Psoas muscle (tissue), 8 donors: ENCODE measurements at places on chromosomes 2 and 18. TPM values are rescaled to one million over a fixed set of nuclear protein-coding genes. Genes with fewer than 3 reads are reported as not detected.

DNA sequence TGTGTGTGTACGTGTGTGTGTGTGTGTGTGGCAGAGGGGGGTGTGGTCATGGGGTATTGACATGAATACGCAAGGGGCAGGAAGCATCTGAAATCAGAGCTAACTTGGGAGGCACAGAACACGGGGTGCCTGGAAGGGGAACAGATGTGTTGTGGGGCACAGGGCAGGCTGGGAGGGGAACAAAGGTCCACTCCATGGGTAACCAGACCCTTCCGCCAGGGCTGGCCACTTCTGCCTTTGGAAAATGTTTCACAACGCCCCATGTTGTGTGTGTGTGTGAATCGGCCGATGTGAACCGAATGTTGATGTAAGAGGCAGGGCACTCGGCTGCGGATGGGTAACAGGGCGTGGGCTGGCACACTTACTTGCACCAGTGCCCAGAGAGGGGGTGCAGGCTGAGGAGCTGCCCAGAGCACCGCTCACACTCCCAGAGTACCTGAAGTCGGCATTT is at the start of gene SLC11A1:
TSS of gene SLC11A1 (plus strand) at position 358 of the 451 bp plus-strand sequence. CDS start 96 bp downstream, outside the sequence.
- peak; percentile 46 for DNase-seq

GRCh38 chr2:183919926-183920325 is 678.4 kb upstream of the ZNF804A start:
- DNase-seq, result no peak

- DNase-seq, result no peak
Observed at GRCh38 chr2:76684756-76685155, 837.4 kb downstream of the LRRTM4 start.

- no peak for DNase-seq
Observed at GRCh38 chr2:128538396-128538795, 219.7 kb upstream of the HS6ST1 start.

DNA sequence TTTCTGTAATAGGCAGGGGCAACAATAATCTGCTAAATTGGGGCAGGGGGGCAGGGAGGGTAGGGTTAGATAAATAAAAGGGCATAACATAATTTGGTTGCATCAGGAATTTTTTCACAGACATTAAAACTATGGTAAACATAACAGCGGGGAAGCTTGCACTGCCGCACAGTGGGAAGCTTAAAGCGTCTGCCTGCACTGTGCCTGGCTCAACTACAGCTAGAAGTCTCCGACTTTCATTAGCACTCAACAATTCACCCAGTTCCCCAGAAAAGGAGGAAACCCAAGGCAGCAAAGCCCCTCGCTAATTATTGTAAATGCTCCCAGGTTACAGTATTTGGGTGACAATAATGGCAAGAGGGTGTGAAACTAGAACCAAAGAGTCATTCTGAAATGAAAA is 562.9 kb downstream of the ARHGAP15 start:
- DNase-seq, result no peak

GRCh38 chr2:170715062-170715931 is at the start of gene SP5:
SP5 (plus strand) TSS chr2:170715337; CDS start chr2:170715513, 176 bp downstream.
- DNase-seq, result peak; percentile 56

DNA sequence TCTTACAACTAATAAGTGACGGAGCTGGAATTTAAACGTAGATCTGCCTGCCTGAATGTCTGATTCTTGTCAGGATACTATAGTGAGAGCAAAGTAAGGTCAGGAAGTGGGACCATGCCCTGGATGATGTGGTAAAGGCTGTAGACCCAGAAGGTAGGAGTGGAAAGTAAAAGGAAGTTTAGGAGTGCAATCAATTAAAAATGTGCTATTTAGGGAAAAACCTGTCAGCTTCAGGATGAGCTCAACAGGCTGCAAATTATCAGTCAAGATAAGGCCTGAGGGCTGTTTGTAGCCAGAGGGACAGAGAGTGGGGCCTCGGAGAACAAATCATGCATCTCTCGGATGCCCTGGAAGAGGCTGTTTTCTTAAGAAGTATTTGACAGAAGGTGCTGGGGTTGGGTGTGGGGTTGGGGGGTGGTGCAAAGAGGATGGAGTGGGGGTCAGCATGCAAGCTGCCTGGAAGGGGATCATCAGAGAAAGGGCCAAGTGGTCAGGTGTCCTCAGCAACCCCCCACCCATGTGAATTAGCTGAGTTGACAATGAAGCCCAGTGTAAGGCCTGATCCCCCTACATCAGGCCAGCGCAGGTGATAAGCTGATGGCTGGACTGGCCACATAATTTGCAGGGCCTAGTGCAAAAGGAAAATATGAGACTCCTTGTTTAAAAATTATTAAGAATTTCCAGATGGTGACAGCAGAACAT is 53.2 kb upstream of the MAPRE3 start:
- DNase-seq, result no peak

DNA sequence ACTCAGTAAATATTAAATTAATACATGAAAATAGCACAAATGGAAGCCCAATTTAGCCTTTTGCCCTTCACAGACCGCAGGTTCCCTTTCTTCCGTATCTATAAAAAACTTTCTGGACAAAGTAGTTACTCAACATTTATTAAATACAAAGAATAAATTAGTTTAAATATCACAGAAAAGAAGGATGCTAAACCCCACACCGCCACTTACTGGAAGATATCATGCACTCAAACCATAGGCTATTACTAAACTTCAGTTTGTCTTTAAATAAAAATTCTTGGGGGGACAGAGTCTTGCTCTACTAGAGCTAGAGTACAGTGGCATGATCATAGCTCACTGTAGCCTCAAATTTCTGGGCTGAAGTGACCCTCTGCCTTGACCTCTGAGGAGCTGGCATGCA is 120.7 kb upstream of the FHL2 start:
- DNase-seq, result no peak

- no peak for DNase-seq
Observed at GRCh38 chr2:207984765-207985480, 40.4 kb downstream of the PLEKHM3 start.

GRCh38 chr2:64975232-64975821 is 13.9 kb upstream of the SLC1A4 start:
- DNase-seq, result peak; percentile 72

GRCh38 chr2:48264627-48265026 is 265.3 kb upstream of the STON1 start:
- DNase-seq, result no peak

DNA sequence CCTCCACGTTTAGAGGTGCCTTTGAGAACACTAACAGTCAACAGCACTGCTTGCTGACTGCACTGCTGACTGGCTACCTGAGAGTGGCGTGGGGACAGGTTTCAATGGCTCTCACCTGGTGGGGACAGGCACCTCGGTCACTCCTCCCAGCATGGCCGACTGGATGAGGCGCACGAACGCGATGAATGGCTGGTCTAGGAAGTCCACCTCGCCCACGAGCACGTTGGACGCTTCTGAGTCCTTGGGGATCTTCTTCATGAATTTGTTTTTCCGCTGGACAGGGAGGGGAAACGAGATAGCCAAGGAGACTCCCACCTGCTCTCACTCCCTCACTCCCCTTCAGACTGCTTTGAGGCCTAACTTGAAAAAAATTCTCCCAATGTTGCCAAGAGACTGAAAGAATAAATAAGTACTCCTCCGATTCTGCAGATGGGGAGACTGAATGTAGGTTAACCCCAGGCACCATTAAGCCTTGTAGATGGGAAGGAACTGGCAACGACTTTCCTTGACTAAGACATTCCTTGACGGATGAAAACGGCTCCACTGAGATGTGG is 57.3 kb downstream of the MTHFD2 start:
- no peak for DNase-seq

DNA sequence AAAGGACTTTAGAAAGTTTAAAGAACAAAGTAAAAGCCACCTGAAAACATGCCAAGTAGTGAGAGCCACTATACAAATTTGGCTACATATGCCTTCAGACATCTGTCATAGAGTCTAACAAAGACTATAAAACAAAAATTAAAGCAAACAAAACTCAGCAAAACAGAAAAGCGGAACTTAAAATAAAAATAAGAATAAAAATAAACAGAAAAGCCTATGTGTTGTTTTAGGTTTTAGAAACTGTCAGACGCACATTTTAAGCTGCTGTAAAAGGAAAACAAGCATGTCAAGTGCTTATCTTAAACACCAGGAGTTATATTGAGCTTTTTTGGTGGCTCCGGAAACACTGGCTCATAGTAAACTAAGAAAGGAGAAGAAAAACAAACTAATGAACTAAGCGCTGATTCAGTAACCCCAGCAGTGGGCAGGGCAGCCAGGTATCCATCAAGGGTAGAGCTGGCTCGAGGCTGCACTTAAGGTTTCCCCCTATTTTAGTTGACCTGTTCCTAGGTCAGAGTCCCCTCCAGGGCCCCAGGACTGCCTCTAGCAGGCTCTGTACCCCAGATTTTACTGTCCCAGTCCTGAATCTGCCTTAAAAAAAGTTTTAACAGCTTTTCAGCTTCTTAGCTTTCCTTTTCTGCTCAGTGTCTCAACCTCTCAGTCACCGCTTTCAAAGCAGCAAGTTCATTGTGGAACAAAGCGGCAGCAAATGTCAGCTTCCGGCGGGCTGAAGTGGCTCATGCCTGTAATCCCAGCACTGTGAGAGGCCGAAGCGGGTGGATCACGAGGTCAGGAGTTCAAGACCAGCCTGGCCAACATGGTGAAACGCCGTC is 15.4 kb upstream of the RMC1 start:
- no peak for DNase-seq

GRCh38 chr2:98870516-98871158 is 65.4 kb downstream of the CRACDL start:
- no peak for DNase-seq

DNA sequence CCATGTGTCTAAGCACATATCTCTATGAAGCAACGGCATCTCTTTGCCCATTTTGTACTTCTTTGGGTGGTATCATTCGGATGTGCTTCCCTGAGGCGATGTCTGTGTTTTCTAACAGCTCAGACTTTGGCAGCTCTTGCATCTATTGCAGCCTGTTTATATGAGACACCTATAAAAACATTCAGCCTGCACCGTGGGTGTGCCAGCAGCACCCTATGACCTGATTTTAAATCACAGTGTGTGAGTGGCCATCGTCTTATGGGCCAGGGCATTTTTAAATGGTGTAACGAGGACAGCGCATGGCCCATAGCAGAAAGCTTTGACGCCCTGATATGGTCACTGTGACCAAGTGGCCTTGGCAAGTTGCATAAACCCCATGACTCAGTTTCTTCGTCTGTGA is 12.9 kb downstream of the NPAS2 start:
- DNase-seq, result no peak

- no peak for DNase-seq
Observed at GRCh38 chr2:88206665-88207347, 36.7 kb downstream of the THNSL2 start.

- no peak for DNase-seq
Observed at GRCh38 chr18:74724186-74724585, 126.5 kb downstream of the ZNF407 start.

DNA sequence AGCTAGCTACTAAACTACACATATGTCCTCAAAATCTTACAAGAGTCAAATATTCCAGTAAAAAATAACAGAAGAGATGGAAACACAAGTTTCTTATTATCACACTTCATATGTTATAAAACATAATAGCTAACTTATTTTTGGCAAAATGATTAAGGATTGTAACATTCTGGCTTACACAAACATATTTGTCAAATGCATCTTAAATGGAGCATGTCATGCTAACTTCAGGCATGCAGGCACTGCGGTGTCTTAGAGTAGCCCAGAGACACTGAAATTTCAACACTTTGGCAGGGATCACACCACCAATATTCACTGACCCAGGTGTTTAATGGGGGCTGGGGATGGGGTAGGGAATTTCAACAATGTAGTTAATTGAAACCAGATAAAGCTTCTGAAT is 51.6 kb downstream of the LDAH start:
- DNase-seq, result no peak

DNA sequence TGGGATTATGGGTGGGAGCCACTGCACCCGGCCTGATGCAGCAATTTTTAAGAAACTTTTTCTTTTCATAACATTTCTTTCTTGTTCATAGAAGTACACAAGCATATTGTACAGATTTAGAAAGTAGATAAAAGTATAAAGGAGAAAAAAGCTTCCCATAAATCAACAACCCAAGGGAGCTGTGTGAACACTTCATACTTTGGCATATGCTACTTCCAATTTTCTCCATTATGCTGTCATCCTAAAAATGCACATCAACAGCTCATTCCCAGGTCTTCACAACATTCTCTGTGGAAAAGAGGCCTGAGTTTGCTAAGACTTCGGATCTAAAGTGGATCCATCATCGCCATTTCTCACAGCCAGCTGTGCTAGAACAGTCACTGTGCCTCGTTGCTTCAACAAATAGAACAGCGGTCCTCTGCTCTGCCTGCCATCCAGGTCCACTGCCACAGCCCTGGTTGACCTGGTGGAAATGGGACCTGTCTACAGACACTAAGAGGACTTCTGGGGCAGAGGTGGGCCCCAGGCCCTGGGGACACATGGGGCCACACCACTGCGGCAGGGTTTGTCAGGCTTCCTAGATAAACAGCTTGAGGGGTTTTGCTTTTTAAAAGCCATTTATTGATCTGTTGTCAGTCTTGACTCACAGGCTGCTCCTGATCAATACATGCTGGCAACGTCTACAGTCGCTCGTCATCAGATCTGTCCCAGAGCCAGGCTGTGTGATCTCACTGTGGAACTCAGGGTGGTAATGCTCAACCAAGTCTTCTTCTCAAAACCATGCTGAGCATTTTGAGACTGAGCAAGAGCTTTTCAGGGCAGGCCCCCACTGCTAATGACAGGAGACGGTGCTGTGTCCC is 72.7 kb upstream of the MGAT4A start:
- DNase-seq, result no peak

GRCh38 chr2:138515092-138515491 is 13.5 kb downstream of the SPOPL start:
- DNase-seq, result no peak

DNA sequence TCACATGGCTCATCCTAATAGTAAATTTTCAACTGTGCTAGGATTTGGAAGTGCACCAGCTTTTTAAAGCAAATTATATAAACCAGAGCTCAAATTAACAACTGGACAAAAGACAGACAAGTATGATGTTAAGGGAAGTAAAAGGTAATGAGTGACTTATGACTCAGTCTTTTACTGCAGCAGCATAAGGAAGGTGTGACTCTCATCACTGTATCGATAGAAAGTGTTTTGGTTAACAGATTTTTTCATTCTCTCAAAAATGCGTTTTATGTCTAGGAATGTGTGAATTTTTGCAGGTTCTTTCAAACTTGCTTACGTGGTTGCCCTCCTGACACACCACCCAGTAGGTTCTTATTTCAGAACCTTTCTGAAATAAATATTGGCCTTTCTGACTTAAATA is 244.2 kb upstream of the BOD1L2 start:
- DNase-seq, result no peak

GRCh38 chr18:25832001-25832604 is 258.3 kb downstream of the SS18 start:
- DNase-seq, result peak; percentile 61

DNA sequence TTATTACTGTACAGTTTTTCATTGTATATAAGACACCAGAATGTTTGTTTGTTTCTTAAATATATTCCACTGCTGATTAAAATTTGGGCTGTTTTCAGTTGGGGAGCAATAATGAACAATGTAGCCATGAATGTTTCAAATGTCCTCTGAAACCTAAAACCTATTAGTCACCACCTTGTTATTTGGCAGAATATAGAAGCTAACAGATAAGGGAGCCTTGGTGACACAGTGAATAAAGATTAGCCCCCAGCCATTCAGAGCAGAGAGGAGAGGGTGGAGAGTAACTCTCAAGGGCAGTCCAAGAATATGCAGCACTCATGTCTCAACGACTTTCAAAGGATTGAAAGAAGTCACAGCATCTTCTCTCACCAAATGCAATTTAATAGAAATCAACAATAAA is 43.1 kb upstream of the ATP8B1 start:
- no peak for DNase-seq

Gene DSC1
- total RNA-seq, result not detected

Gene CLEC4F
- total RNA-seq, result 0.44 TPM

Gene AMER3
- not detected for total RNA-seq

Gene IGFBP2
- total RNA-seq, result 25.5 TPM

Gene LOXHD1
- total RNA-seq, result 0.34 TPM

Gene ANKRD30BL
- not detected for total RNA-seq

Gene ECEL1
- total RNA-seq, result 1.0 TPM

Gene CPO
- total RNA-seq, result 0.63 TPM
